ENCODE measurements at places on chromosomes 13 and 19.

GRCh38 chr13:26459276-26460131 lies 98.0 kb upstream of the WASF3 start:
- no peak for DNase-seq

- no peak for DNase-seq
These were observed 15.9 kb upstream of the JUND start for GRCh38 chr19:18297308-18297707.

GRCh38 chr13:109738298-109738746 lies 48.1 kb downstream of the IRS2 start:
- no peak for DNase-seq

- no peak for DNase-seq
These were observed 550 bp upstream of the DLL3 start for GRCh38 chr19:39497996-39498797.

DNA sequence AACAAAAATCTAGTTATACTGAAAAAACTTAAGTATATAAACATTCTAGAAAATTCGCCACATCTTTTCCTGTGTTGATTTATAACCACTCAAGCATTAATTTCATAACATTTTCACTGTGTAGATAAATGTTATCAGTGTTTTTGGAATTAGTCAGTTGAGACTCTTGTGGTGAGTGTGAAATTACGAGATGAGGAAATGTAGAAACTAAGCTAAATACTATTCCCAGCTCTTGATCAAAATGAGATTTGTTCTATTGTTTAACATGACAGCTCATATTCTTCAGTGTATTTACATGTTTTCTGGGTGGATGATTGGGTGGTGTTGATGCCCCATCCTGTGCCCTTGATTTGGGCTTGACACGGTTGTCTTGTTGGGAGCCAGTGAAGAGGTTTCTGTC lies 406.8 kb downstream of the DACH1 start:
- no peak for DNase-seq

GRCh38 chr13:32736648-32737047 lies 150.4 kb downstream of the PDS5B start:
- no peak for DNase-seq

DNA sequence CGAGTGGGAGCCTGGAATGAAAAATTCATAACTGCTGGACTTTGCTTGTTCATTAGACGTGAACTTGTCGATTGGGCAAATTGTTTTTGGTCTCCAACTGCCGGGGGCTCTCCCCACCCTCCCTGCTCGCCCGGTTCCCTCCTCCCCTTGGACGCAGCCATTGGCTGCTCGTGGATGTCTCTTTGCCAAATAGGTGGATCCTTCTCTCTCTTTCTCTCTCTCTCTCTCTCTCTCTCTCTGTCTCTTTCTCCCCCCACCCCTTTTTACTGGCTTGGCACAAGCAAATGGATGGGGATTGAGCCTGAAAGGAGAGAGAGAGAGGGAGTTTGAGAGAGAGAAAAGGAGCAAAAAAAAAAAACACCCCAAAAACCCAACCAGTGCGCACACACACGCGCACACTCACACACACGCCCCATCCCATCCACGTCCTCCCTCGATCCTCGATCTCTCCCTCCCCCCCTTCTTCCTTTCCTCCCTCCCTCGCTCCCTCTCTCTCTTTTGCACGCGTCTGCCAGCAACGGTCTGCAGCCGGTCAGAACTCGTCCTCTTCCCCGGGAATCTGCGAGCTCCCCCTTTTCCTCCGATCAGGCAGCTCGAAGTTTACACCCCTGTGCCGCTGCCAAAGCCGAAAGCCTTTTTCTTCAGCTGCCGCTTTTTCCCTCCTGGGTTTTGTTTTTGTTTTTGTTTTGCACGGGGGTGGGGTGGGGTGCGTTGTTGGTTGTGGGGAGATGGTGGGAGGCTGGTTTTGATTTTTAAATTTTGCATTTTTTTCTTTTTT lies 27.8 kb downstream of the NFIX start:
- peak; percentile 94 for DNase-seq

DNA sequence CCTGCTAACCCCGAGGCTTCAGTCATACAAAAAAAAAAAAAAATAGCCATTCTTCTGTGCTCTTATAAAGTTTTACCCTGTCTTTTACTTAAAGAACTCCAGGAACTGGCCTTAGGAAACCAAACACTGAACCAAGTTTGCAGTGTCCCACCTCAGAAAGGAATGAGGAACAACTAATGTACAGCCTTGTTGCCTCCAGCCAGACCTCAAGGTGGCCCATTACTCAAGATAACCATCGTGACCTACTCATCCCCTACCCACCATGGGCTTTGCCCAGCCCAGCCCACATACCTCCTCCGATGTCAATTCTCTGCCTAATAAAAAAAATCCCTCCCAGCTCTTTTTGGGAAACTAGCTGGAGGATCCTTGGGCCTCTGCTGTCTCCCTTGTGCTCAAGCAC lies 133.2 kb downstream of the STARD13 start:
- no peak for DNase-seq

- DNase-seq = no peak
These were observed at the start of gene HNRNPL for GRCh38 chr19:38849860-38850435. TSS of gene HNRNPL (minus strand) at chr19:38849986. CDS start at chr19:38849966, 20 bp downstream.

DNA sequence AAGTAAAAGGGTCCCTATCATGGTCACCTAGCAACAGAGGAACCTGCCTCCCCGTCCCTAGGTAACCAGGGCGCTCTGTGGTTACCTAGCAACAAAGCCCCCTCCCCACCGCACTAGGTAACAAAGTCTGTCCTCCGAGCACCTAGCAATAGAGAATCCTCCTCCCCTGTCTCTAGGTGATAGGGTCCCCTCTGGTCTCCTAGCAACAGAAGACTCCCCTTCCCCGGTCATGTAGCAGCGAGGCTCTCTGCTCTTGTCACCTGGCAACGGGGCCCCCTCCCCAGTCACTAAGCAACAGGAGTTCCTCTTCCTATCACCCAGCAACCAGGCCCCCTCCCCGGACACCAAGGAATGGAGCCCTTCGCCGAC lies 307 bp downstream of the JOSD2 start:
- DNase-seq = no peak

DNA sequence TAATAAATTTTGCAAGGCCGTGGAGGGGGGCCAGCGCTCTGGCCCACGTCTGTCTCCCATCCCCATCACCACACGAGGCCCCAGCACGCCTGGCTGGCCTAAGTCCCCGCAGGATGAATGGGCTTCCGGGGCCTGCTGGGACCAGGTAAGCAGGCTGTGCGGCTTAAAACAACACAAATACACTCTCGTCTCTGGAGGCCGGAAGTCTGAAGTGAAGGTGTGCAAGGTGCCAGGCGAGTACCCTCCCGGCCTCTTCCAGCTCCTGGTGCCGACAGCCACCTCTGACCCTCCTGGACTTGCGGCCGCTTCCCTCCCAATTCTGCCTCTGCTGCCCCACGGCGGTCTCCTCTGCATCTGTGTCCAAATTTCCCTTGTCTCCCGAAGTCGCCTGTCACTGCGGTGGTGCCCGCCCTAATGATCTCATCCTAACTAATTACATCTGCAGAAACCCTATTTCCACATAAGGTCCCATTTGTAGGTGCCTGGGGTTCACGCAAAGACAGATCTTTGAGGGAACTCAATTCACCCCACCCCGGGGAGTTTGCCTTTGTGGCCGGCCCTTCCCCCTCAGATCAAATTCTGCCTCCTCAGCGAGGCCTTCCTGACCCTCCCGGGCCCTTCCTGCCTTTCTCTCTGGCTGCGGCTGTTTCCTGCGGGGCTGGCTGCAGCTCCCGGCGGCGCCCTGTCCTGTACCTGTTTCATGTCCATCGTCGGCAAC lies 8.1 kb upstream of the PTBP1 start:
- no peak for DNase-seq

DNA sequence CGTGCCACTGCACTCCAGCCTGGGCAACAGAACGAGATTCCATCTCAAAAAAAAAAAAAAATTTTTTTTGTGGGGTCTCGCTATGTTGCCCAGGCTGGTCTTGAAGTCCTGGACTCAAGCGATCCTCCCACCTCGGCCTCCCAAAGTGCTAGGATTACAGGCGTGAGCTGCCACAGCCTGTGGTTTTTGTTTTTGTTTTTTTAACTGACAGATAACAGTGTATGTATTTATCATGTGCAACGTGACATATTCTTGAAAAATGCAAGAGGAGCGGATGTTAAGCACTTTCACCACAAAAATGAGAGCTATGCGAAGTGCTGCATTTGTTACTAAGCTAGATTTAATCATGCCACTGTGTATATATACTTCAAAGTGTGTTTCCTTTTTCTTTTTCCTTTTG lies 49.0 kb downstream of the ARHGEF18 start:
- DNase-seq = peak; percentile 61

DNA sequence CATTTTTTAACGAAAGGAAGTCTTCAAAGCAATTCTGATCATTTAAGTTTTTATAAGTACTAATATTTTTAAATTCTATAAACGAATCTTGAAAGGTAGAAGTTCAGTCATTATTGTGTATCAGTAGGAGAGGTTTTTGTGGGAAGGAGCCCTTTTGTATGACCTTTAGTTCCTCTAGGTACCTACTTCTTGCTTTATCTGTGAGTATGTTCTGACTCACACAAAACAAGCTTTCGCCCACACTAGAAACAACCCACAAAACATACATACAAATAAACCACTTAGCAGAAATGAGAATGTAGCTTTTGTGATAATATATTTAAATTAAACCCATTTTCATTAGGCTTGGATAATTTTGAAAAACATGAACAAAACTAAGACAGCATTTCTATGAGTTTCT lies 27.8 kb downstream of the ERCC5 start:
- no peak for DNase-seq

- no peak for DNase-seq
These were observed 583.9 kb upstream of the SLITRK6 start for GRCh38 chr13:86383151-86383550.

- DNase-seq = no peak
These were observed at the start of gene CADM4 for GRCh38 chr19:43639519-43640423. TSS of gene CADM4 (minus strand) at chr19:43639850. CDS start at chr19:43639790, 60 bp downstream.

DNA sequence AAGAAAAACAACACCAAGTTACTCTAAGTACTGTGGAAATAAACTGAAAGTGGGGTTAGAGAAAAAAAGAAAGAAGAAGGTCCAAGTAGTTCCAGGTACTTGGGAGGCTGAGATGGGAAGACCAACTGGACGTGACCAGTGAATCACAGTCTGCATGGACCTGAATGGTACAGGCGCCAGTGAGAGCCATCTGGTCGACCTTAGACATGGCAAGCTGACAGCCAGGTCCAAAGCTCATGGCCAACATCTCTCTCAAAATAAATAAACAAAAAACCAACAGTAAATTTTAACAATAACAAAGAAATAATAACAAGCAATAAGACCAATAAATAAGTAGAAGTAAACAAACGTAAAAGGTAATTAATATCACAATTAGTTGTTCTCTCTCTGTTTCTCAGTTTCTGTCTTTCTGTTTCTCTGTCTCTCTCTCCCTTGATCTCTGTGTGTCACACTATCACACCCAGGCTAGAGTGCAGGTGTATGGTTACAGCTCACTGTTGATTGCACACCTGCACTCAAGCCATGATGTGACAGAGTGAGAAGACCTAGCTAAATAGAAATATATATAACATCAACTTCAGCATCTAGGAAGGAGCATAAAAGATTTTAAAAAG lies 31.6 kb upstream of the ZNF724 start:
- no peak for DNase-seq

DNA sequence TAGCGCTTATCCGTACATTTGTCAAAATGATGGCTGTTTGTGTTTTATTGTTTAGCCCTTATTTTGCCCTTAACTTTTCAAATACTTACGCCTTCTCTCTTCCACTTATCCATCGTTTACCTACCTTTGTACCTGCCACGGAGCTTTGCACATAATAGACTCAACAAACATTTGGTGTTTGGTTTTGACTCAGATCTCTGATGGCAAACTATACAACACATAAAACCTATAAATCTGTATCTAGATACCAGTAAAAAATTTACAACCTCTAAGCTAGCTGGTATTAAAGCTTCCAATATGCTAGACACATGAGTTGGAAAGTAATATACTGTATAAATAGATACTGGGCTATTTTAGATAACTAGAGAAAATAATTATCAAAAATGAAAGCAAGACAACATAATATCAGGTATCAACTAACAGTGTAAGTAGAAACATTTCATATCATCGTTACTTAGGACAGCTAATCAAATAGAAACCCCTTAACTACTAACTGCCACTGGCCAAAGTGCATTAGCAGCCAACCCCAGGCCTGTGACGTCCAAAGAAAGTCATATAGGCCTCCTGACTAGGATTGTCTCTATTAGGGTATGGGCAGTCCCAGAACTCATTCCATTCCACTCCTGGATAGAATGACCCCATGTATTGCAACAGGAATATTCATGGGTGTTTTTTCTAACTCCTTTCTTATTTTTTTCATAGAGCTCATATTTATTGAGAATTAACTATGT lies 53.8 kb downstream of the KCTD12 start:
- no peak for DNase-seq

DNA sequence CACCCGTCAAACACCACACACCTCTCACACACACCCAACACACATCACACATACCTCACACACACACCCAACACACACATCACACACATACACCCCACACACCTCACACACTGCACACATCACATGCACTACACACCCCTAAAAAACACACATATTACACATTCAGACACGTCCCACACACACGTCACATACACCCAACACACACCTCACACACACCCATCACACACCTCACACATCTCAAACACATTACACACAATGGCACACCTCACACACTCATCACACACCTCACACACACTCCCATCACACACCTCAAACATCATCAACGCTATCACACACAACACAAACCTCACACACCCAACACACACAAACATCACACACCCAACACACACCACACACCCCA lies 133.1 kb downstream of the CRYL1 start:
- DNase-seq = no peak

DNA sequence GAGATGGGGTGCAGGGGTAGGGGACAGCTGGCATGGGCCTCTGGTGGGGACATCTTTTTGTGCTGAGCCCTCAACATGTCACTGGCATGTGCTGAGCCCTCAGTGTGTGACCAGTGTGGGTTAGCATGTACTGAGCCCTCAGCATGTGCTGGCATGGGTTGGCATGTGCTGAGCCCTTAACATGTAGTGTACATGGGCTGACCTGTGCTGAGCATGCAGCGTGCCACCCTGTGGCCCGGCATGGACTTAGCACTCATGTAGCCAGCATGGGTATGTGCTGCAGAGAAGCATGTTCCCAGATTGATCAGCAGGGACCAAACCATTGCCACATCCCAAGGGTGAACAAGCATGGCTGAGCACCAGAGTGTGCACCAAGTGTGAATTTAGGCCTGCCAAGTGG lies 11.5 kb downstream of the HIPK4 start:
- no peak for DNase-seq

- DNase-seq = peak; percentile 53
These were observed 50.5 kb upstream of the UBE2L5 start for GRCh38 chr13:30371649-30372265.

DNA sequence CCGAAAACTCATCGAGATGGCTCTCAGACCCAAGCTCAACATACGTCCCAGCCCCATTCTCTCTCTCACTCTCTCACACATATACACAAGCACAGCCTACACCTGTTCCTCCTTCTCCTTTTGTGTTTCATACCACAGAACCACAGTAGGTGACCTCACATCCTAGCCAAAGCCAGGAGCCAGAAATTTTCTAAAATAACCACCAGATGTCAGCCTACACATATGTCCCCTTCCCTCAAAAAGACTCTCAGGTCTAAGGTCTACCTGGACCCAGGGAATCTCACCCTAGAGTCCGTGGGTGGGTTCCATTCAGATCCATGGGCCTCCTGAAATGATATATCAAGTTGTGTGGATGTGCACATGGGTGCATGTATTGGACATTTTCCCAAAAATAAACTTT lies 104.2 kb upstream of the IPO5 start:
- peak; percentile 7 for DNase-seq
